ENCODE measurements at places on chromosomes 7 and 10. TPM values are rescaled to one million over a fixed set of nuclear protein-coding genes. Genes with fewer than 3 reads are reported as not detected.

Gene CFAP46
- polyA plus RNA-seq, result 3.8 TPM

Gene IFIT3
- polyA plus RNA-seq, result 47.7 TPM

Gene PLXDC2
- polyA plus RNA-seq, result 11.8 TPM

GRCh38 chr7:50558294-50559053 is 6.7 kb downstream of the DDC start:
- no peak for DNase-seq

- DNase-seq, result no peak
These were observed 1.3 kb upstream of the ACHE start for GRCh38 chr7:100896732-100897608.
